ENCODE measurements at places on chromosomes 11 and 22.

DNA sequence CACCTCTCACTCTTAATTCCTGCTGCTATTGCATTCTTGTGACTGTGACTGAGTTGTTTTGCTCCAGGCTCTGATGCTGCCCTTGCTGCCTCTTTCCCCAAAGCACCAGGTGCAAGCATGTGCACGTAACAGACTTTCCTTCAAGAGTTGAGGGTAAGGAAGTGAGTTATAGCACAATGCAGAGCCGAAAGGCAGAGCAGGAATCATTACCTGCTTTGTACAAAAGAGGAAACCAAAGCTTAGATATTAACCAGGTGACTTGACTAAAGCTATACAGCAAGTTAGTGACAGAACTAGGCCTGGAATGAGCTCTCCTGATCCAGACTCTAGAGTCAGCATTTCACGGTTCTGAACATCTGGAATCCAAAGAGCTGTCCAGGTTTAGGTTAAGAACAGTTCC lies 33.6 kb downstream of the NEU3 start:
- DNase-seq: no peak

DNA sequence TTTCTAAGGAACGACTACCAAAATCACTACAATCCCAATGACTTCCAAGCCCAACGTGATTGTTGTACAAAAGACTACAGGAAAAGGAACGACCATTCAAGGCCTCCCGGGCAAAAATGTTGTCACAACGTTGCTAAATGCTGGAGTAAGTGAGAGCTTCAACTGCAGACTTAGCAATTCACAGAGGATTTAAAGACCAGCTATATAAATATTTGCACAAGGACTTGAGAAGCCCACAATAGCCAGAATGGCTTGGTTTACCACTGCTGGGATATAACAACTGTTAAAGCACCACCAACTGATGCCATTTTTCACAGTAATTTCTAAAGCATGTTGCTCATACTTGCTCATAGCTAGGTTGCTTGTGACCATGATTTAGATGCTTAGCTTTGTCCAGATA lies 78.3 kb downstream of the EMSY start:
- DNase-seq: no peak

- no peak for DNase-seq
Observed at GRCh38 chr11:117430293-117430955, 102.8 kb downstream of the CEP164 start.

DNA sequence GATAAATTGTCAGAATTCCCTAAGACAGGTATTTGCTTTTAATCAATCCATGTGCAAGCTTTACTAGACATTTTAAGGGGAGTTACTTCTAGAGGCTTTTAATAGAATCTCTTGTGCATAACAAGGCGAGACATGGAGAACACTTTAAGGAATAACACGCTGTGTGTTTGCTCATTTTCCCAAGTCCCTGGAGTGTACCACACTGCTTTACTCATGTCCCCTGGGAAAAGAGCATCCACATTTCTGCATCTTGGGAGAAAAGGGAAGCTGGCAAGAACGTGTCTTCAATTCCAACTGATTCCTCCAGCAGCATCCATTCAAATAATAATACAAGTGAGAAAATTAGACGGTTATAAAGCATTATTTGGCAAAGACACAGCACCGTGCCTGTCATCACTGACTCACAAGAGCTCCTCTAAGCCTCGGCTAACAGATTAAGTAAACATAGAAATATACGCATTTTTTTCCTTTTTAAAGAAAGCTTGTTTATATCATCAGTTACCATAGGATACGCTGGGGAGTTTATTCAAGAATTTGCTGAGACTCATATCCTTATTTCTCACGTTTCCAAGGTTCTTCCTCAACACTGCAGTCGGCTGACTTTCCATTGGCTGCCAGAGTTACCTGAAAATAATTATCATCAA lies 121.5 kb downstream of the CD44 start:
- DNase-seq: no peak

GRCh38 chr22:49018601-49019000 lies 809.1 kb downstream of the BRD1 start:
- no peak for DNase-seq

DNA sequence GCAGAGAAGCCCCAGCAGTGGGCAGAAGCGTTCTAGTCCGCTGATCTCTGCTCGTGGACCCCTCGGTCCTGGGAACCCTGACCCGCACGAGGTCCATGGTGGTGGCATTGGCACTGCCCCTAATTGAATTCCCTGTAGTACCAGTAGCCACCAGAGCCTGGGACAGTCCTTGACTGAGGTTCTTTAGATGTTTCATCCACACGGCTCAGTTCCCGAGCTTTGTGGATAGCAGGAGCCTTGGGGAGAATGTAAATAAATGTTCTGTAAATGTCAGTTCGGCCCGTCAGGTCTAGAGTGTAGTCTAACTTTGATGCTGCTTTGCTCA lies 39.4 kb upstream of the SEPTIN5 start:
- no peak for DNase-seq

- DNase-seq: no peak
Observed at GRCh38 chr11:70201882-70202861, 924 bp upstream of the FADD start.

GRCh38 chr22:50695421-50696250 lies 23.0 kb downstream of the SHANK3 start:
- no peak for DNase-seq

DNA sequence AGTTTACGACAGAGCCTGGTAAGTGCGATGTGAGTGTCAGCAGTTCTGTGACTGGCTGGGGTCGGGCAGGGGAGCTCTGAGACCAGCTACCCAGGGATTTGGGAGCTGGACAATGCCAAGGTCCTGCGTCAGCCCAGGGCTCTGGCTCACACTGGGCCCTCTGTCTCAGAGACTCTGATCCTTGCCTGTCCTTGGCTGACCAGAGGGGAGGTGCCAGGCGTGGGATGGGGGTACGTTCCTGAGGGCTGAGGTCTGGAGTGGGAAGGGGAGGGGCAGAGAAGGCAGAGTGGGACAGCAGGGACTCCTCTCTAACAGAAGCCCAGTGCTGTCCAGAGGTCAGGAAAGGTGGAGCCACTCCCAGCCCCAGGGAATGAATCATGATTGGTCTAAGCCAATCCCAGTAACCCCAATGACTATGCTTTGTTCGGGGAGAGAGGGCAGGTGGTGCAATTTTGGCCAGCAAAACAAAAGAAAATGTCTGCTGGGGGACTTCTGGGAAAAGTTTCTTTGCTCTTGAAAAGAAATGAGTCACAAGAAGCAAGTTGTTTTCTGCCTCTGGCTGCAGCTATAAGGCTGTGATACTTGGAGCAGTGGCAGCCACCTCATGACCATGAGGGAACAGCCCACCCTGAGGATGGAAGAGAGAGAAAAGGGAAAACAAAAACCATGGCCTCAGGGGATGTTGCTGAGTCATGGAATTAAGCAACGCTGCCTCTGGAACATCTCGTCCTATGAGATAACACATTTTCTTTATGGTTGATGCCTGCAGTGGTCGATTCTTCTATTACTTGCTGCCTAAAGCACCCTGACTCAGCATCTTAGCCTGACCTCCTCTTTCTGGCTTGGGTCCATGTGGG lies 108.3 kb downstream of the CHST1 start:
- no peak for DNase-seq

DNA sequence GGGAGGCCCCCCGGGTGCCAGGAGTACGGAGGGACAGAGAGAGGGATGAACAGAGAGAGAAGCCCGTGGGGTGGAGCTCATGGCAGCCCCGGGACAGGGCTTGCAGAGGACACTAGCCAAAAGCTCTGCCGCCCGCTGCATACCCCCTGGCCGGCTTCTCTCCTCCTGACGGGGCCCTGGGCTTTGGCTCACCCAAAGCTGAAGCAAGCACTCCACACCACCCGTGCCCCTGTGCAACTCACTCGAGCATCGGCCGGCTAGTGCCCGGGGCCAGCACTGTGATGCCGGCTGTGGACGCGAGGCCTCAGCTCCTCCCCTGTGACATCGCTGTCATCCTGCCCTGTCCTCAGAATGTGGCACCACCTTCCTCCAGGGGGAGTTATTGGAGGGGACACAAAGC lies 429.6 kb downstream of the BRD1 start:
- no peak for DNase-seq

- DNase-seq: no peak
Observed at GRCh38 chr11:111362887-111363411, 16.1 kb downstream of the POU2AF1 start.

GRCh38 chr11:8586184-8586583 lies 7.8 kb downstream of the STK33 start:
- DNase-seq: no peak

DNA sequence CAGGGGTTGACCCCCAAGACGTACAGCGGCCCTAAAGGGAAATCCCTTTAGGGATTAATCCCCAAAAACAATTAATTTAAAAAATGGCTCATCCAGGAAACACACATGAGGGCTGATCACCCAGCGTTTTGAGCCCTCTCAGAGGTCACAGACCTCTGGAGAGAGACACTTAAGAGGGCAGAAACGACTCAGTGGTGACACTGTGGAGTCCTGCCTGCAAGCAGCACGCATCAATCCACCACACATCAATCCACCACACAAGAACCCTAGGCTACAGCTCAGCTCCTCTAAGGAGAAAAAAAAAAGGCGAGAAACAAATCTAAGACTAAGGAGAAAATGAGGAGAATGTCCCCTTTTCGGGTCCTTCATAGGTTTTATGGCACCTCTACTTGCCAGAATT lies 12.5 kb upstream of the SELENOH start:
- no peak for DNase-seq

GRCh38 chr11:134607963-134608750 lies 196.1 kb upstream of the B3GAT1 start:
- DNase-seq: no peak

DNA sequence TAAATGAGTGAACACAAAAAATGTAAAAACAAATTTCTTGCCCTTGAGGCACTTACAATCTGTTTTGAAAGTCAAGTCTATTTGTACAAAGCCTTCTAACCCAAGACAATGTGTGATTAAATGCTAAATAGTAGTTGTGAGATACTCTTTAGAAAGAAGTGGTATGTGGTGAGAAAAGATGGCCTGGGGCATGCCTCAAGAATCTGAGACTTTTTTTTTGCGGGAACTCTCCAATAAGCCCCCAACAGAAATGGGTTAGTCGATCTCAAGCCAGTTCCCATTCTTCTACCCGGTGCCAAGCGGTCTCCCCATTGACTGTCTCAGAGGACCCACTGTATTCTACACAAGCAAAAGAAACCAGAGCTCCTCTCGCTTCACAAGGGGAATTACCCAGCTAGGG lies 26.9 kb upstream of the TBCEL start:
- no peak for DNase-seq

GRCh38 chr11:20035701-20036601 lies 124.3 kb downstream of the DBX1 start:
- DNase-seq: no peak

DNA sequence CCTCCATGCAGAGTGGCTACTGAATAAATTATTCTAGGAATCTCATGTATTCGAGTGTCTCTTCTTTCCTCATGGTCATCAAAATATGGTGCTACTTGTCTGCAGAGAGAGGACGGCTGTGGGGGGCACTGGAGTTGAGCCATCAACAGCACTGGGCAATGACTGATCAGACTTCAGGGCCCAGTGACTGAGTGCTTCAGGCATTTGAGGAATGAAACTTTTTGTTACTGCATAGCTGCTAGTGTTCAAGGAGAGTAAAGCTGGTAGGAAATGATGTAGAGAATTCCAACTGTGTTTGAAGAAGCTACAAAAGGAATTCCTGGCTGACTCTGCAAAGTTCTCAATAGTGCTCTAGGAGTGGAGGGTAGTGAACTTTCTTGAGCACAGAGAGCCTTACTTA lies 277.7 kb downstream of the CADM1 start:
- DNase-seq: no peak

DNA sequence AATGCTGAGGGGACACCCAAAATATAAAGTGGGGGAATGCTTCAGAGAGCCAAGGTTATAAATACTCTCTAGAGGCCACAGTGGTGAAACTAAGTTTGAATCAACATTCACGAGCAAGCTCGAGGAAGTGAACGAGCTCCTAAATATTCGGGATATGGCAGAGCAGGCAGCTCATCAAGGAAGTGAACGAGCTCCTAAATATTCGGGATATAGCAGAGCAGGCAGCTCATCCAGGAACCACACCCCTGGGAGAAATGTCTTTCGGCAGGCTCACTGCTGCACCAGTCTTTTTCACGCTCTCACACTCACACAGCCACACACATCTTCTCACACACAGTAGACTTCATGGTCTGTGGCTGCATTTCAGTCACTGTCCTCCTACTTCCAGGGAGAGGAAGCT lies 787.5 kb downstream of the OPCML start:
- DNase-seq: no peak

DNA sequence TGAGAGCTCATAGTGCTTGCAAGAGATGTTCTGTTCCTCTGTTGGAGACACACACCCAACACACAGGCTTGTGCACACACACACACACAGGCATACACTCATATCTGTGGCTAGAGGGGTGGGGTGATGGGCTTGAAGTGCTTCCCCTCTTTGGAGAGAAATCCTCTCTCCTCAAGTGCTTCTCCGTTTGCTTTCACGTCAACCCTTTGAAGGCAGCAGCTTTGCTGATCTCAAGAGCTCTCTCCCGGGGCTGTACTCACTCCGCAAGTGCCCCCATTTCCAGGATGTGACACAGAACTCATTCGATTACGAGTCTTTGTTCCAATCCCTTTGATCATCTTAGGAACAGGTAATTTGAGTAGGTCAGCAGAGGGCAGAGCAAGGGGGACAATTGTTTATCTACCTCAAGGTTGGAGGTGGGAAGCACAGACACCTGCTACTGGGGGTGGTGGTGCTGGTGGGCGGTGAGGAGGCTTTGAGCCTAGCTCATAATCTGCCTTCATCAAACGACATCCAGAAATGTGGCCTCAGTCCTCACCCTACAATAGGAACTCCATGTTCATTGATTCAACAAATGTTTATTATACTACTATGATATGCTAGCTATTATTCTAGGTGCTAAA lies 529.8 kb upstream of the CADM1 start:
- no peak for DNase-seq

- no peak for DNase-seq
Observed at GRCh38 chr11:69878927-69879728, 59.9 kb upstream of the FGF3 start.

DNA sequence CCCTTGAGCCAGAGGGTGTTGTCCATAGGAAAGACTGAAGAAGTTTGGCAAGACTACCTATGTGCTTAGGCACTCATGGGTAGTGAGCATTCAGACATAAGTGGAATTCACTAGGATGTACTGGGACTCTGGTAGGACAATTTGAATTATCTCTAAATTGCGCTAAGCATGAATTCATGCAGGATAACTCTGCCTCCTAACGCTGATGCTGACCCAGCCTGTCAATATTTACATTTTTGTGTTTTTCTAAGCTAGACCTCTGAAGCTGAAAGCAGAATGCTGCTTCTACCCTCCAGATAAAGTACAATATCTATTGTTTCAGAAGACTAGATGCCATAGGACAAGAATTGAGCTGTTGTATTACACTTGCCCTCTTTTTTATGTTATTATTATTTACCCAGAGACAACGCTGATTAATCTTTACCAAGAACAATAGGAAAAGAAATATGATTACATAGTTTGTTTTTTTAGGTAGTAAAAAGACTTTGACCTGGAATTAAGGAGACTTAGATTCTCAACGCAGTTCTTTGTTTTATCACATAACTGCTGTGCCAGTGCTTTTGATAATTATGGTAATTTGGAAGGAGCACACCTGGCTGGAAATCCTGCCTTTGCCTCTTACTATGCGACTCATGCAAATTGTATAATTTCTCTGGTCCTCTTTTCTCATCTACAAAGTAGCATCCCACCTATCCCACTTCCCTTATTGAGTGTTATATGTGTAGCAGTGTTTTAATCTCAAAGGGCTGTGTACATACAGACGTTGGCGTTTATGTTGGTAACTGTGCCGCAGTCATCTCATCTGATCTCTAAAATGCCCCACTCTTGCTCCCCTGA lies 21.2 kb upstream of the GRAMD1B start:
- no peak for DNase-seq

GRCh38 chr11:64204464-64204989 lies 2.0 kb upstream of the FERMT3 start:
- peak; percentile 90 for DNase-seq

Measured in CD4-positive, alpha-beta T cell treated with Interleukin-21 for 1 hour (primary cell).